Mesothelial cell of epicardium (in vitro differentiated cells): ENCODE measurements at places on chromosomes 4 and X.

- DNase-seq = no peak
These were observed 561.3 kb upstream of the INTU start for GRCh38 chr4:127071443-127071842.

DNA sequence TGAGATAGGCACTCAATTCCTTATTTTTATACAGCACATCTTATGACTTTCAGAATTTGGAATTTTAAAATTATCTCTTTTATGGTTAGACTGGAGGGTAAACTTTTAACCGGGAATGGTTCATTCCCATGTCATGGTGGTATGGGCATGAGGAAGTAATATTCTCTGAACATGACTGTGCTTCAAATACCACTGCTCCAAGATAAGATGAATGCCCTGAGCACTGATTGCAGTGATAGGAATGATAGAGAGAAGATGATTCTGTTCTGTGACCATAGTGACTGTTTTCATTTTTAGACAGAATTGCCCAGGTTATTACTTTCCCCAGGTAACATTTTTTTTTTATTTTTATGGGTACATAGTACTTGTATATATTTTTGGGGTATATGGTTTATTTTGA, 187.4 kb downstream of the ATOH1 start:
- DNase-seq = no peak

GRCh38 chrX:142891046-142891445, 134.7 kb upstream of the SPANXN4 start:
- no peak for DNase-seq

DNA sequence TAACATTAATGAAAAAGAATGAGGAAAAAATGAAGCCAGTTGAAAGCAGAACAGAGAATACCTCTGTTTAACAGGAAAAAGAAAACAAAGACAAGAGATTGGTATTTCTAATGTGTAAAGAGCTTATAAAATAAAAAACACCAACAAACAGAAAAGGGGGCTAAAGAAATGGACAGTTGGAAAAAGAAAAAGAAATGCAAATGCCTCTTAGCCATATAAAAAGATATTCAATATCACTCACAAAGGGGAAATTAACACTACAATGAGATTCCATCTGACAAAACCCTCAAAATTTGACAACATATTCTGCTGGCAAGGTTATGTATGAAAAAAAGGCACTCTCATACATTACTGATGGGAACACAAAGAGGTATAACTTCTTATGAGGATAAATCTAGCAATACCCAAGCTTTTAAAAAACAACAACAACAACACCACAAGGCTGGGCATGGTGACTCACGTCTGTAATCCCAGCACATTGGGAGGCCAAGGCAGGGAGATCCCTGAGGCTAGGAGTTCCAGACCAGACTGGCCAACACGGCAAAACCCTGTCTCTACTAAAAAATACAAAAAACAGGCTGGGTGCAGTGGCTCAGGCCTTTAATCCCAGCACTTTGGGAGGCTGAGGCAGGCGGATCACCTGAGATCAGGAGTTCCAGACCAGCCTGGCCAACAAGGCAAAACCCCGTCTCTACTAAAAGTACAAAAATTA, 75.8 kb downstream of the FRYL start:
- DNase-seq = no peak

DNA sequence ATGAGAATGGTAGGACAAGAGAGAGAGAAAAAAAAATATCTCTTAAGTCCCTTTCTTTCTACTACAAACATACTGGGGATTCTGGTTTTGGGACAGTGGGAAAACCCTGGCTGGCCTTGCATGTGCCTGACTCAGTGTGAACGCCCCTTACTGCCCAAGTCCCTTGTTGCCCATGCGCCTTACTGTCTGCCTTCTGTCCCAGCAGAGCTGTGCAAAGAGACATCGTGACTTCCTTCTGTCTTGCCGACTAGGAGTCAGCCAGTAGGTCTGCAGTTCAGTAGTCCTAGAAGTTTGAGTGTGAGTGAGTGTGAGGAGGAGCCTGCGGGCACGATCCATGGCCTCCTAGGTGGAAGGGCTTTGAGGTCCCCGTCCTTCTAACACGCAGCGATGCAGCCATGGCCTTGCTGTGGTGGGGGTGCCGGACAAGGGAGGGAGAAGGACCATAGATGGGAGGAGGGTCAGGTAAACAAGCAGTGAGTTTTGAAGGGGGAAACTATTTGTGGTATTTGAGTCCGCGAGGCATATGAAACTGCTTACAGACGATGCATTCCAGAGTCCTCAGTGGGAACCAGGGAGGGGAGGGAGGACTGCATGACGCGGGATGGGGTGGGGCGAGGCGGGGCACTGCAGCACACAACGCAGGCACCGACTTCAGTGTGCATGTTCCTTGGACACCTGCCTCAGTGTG, at the start of gene XAGE2:
TSS of gene XAGE2 (plus strand) at position 654 of the 688 bp plus-strand sequence. CDS start 994 bp downstream, outside the sequence.
- no peak for DNase-seq

DNA sequence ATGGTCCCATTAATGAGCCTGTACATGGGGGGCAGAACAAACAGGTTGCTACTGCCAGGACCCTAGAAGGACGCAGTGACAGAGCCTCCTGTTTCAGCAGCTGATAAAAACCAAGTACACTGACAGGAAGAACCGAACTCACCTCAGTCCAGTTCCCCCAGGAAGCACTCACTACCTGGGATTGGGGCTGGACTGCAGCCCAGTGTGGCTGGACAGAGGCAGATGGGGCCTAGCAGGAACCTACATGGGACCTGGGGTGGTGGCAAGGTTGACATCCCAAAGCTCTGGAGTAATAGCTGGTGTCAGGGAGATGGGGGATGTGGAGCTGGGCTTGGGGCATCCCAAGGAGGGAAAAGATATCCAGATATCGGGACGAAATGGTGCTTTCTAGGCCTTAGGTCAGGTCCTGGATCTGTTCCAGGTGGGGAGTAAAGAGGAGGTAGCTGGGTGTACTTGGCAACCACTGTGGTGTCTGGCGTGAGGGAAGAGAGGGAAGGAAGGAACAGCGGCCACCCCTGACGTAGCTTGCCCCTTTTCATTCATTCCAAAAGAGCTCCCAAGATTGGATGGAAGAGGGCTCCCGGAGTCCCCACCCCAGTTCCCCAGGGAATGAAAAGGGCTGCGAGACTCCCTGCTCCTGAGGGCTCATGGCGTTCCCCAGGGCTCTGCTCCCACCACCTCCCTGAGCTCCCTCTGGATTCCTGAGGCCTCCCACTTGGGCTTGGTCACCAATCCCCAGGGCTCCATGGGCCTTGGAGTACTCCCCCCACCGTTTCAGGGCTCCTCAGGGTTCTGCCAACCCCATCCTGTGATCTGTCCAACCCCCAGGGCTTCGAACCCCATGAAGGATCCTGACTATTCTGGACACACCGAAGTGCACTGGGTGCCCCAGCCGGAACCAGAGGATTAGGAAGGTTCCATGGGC, 4.5 kb downstream of the EMD start:
- DNase-seq = no peak

- DNase-seq = no peak
These were observed 12.9 kb downstream of the GPRIN3 start for GRCh38 chr4:89294573-89295269.

DNA sequence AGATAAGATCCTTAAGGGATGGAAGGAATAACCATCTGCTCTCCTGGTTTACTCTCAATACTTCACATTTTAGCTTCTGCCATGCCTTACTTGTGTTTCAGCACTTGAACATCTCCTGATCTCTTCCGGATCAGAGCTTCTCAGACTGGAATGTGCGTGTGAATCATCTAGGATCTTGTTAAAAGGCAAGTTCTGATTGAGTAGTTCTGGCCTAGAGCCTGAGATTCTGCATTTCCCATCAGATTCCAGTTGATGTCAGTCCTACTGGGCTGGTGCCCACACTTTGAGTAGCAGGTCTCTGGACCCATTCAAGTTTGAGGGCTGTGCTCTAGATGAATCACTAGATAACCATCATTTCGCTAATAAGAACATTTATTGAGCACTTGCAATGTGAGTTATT, 20.0 kb downstream of the NDP start:
- no peak for DNase-seq
